Effector memory CD8-positive, alpha-beta T cell (primary cell): ENCODE measurements at places on chromosomes 1 and 21.

GRCh38 chr21:17539323-17539722, 26.5 kb downstream of the CXADR start:
- H3K4me1 ChIP-seq = no peaks in the 10 kb centered on the region
- no peak overlapping the region for H3K27ac ChIP-seq
- no peak for DNase-seq
- H3K27me3 ChIP-seq = peaks cover 33% of the 10 kb centered on the region

DNA sequence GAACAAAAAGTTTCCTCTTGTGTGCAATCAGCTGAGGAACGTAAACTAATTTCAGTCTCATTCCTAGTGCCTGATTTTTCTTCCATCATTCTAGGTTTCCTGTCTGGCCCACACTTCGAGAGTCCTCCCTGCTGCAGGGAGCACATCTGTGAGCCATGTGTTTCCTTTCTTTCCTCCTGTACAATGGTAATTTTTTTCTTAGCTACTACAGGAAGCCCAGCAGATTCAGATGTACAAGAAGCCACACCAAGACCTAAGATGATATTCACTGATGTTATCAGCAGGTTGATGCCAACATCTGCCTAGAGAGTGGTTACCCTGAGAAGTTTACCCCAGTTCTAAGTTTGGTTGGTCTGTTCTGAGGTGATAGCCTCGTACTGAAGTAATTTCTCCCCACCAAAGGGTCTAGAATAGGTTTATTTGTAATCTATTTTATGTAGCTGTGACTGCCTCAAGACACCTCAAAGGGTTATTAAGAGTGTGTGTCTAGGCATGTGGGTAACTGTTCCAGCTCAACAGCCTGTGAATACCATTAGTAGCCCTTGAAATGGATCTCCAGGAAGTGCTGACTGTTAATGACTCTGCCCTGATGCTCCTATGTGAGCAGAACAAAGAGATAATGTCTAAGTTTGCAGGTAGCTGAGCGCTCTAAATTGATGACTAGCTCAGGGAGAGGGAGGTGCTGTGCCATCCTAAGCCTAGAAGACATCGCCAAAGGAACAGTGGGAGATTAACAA, 31.7 kb upstream of the CLDN14 start:
- H3K27ac ChIP-seq = no peak overlapping the region
- DNase-seq = no peak
- H3K36me3 ChIP-seq = peaks cover 2% of the 10 kb centered on the region
- H3K4me3 ChIP-seq = no peak overlapping the region

DNA sequence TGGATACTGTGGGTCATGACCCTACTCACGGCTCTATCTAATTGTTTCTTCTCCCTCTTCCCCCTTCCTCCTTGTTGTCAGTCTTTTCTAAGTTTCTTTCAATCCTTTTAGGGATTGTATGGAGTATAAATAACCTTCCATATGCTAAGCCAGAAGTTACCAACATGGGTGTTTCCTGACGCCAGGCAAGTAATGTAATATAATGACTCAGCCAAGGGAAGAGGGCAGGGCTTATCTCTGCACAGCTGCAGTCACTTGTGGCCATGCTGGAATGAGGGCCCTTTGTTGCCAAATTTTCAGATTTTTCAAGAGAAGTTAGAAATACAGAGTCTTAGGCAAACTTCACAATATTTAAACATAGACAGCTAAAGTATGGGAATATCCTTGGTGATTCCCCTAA, 194.6 kb downstream of the ST6GALNAC3 start:
- H3K4me3 ChIP-seq = peak overlapping the region; percentile 56
- no peaks in the 10 kb centered on the region for H3K36me3 ChIP-seq
- no peaks in the 10 kb centered on the region for H3K27me3 ChIP-seq
- no peak for DNase-seq
- H3K27ac ChIP-seq = peak overlapping the region; percentile 36
- H3K4me1 ChIP-seq = peaks cover 22% of the 10 kb centered on the region

DNA sequence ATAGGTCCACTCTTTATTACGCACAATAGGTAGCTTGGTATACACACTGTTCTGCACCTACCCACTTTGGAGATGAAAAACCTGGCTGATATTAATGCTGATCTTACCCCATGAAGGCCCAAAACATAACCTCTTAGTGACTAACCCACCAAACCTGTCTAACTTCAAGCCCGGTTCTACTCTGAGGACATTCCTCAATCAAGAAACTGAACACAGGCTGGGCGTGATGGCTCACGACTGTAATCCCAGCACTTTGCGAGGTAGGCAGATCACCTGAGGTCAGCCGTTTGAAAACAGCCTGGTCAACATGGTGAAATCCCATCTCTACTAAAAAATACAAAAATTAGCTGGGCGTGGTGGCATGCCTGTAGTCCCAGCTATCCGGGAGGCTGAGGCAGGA, 50.5 kb downstream of the EYA3 start:
- DNase-seq = no peak
- H3K27me3 ChIP-seq = no peaks in the 10 kb centered on the region
- H3K36me3 ChIP-seq = peaks cover 21% of the 10 kb centered on the region
- H3K4me1 ChIP-seq = no peaks in the 10 kb centered on the region
- H3K4me3 ChIP-seq = no peak overlapping the region
- no peak overlapping the region for H3K27ac ChIP-seq

- H3K36me3 ChIP-seq = peaks cover 3% of the 10 kb centered on the region
- no peaks in the 10 kb centered on the region for H3K4me1 ChIP-seq
- H3K4me3 ChIP-seq = no peak overlapping the region
These were observed 21.6 kb downstream of the AADACL4 start for GRCh38 chr1:12665511-12665910.

GRCh38 chr1:114130213-114130612, 23.5 kb downstream of the SYT6 start:
- H3K4me3 ChIP-seq = no peak overlapping the region
- H3K4me1 ChIP-seq = peaks cover 15% of the 10 kb centered on the region
- H3K27me3 ChIP-seq = peaks cover 19% of the 10 kb centered on the region
- peaks cover 3% of the 10 kb centered on the region for H3K36me3 ChIP-seq
- no peak for DNase-seq
- no peak overlapping the region for H3K27ac ChIP-seq

DNA sequence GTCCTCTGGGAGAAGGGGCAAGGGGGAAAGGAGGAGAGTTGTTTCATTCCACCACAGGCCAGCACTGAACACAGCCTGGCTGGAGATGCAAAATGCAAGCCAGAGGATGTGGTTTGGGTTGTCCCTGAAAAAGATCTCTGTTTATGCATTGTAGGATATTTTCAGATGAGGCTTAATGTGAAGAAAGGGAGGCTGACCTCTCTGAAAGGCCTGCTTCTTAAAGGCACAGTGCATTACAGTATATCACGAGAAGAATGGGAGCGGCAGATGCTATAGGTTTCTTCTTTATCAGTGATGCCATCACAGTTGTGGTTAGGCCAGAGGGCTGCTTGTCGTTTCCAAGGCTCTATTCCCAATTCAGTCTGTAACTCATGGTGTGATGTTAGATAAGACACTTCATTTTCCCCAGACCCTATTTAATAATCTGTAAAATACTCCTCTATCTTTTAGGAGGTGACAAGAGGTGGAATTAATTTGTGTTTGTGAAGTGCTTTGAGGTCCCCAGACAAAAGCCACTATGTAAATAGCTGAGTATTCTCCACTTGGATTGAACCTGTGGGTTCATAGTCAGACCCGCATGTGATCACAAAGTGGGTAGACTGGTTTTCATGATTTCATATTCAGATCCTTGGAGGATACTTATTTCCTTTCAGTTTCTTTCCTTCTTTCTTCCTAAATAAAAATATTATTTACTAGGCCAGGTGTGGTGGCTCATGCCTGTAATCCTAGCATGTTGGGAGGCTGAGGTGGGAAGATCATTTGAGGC, 76.5 kb upstream of the WDR26 start:
- H3K4me3 ChIP-seq = no peak overlapping the region
- no peaks in the 10 kb centered on the region for H3K27me3 ChIP-seq
- no peak for DNase-seq
- H3K36me3 ChIP-seq = no peaks in the 10 kb centered on the region
- no peak overlapping the region for H3K27ac ChIP-seq

GRCh38 chr1:224368409-224368808, 11.7 kb downstream of the CNIH4 start:
- H3K27ac ChIP-seq = peak overlapping the region; percentile 5
- H3K27me3 ChIP-seq = no peaks in the 10 kb centered on the region
- peaks cover 84% of the 10 kb centered on the region for H3K36me3 ChIP-seq
- no peak for DNase-seq
- H3K4me1 ChIP-seq = peaks cover 22% of the 10 kb centered on the region
- H3K4me3 ChIP-seq = no peak overlapping the region
